ENCODE measurements at places on chromosomes 2 and 18.

DNA sequence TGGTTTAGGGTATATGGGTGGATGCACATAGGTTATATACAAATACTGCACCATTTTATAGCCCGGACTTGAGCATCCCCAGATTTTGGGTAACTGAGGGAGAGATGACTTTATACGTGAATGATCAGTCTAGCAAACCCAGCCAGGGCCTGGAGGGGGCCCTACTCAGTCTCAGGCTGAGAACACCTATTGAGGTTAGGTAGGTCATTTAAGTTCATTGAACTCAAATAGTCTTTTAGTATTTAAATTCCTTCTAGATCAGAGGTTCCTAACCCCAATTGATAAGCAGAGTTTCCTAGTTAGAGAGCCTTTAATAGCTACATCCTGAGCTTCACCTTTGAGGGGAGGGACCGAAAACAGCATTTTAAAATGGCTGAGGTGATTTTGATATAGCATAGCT is 487.0 kb downstream of the DCC start:
- no peak for DNase-seq

- DNase-seq: no peak
These were observed 197.7 kb upstream of the STON1 start for GRCh38 chr2:48332286-48332685.

DNA sequence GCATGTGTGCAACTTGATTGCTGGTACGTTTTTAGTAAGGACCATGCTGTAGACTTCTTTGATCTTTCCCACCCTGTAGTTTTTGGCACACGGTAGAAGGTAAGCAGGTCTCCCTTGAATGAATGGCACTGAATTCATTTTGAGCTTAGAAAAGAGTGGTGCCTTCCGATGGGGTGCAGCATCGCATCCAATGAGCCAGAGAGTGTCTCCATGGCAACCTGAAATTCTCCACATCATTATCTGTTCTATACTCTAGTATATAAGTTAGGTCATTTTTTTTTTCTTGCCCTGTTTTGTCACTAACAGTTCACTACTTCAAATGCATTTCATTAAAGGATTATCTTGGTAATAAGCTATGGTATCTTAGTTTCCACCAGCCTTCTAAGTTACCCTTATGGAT is 81.2 kb upstream of the REV1 start:
- DNase-seq: no peak

- DNase-seq: no peak
These were observed 177.5 kb upstream of the GATA6 start for GRCh38 chr18:21991886-21992285.
